ENCODE measurements at places on chromosomes 5 and 9. TPM values are rescaled to one million over a fixed set of nuclear protein-coding genes. Genes with fewer than 3 reads are reported as not detected.

The SGCD gene
- 0.02 TPM for total RNA-seq

The GARNL3 gene
- total RNA-seq, result 4.5 TPM

The PCDHB16 gene
- total RNA-seq, result not detected

The PCDHGB4 gene
- 0.06 TPM for total RNA-seq

The BAAT gene
- total RNA-seq, result 0.08 TPM

Measured in activated CD8-positive, alpha-beta memory T cell treated with anti-CD3 and anti-CD28 coated beads for 36 hours (primary cell).